ENCODE measurements at places on chromosomes 1 and 21.

- no peak for DNase-seq
Observed at GRCh38 chr1:228272831-228273571, 65.2 kb downstream of the OBSCN start.

GRCh38 chr21:36854391-36854790 lies 112.1 kb downstream of the HLCS start:
- DNase-seq: peak; percentile 61

GRCh38 chr21:45535341-45536081 lies 6.7 kb downstream of the SLC19A1 start:
- DNase-seq: no peak

- no peak for DNase-seq
Observed at GRCh38 chr1:111639602-111640198, 20.1 kb downstream of the RAP1A start.

GRCh38 chr1:199010492-199010891 lies 371.7 kb downstream of the PTPRC start:
- no peak for DNase-seq

- DNase-seq: no peak
Observed at GRCh38 chr1:183837062-183837461, 32.1 kb downstream of the RGL1 start.

DNA sequence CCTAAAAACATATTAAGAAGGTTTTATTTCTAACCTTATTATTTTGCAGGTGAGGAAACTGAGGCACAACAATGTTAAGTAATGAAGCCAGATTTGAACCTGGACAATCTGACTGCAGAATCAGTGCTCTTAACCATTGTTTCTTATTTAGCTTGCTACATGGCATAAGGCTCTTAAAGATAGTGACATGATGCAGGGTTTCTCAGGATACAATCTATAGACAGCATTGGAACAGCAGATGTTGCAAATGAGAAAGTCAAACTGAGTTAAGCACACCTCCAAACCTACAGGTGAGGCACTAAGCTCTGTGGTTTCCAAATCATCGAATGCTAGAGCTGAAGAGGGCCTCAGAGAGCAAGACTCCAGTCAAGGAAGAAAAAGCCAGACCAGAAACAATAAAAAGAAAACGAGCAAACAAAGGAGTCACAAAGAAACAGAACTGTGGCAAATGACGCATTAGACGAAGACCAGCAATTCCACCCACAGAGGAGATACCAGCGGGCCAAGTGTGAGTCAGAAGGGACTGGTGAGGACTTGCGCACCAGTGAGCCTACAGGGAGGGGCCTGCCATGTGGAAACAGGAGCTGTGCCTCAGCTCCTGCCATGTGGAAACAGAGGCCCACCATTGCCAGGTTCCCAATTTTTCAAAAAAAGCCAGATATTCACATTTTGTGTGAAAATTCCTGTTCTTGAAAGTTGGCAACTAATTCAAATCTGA lies 14.4 kb downstream of the CD58 start:
- peak; percentile 88 for DNase-seq

DNA sequence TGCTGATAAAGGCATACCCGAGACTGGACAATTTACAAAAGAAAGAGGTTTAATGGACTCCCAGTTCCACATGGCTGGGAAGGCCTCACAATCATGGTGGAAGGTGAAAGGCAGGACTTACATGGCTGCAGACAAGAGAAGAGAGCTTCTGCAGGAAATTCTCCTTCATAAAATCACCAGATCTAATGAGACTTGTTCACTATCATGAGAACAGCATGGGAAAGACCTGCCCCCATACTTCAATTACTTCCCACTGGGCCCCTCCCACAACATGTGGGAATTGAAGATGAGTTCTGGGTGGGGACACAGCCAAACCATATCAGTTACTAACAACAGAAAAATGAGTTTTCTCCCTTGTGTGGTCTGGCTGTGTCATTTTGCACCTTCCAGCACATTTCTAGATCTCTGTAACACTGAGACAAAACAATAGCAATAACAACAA lies 741.4 kb downstream of the KCNT2 start:
- no peak for DNase-seq

DNA sequence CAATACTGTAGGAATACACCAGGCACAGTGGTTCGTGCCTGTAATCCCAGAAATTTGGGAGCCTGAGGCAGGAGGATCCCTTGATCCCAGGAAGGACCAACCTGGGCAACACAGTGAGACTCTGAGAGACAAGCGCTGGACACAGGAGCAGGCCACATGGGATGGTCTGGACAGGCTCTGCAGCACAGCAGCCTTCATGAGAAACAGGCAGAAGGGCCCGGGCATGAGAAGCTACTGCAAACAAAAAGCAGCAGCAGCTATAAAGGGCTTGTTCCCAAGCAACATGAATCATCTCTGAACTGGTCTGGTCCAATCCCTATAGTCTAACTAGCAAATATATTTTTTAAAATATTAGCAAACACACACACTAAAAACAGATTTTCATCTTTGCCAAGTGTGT lies 35.5 kb upstream of the SLAMF9 start:
- no peak for DNase-seq

DNA sequence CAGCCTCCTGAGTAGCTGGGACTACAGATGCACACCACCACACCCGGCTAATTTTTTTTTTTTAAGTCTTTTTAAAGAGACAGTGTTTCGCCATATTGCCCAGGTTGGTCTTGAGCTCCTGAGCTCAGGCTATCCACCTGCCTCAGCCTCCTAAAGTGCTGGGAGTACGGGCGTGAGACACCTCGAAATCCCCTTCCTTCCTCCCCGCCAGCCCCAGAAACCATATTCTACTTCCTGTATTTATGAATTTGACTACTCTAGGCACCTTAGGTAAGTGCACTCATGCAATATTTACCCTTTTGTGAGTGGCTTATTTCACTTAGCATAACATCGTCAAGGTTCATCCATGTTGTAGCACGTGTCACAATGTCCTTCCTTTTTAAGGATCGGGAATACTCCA lies 6.9 kb upstream of the LRP8 start:
- no peak for DNase-seq

GRCh38 chr1:201795066-201795465 lies 33.9 kb upstream of the IPO9 start:
- peak; percentile 34 for DNase-seq

DNA sequence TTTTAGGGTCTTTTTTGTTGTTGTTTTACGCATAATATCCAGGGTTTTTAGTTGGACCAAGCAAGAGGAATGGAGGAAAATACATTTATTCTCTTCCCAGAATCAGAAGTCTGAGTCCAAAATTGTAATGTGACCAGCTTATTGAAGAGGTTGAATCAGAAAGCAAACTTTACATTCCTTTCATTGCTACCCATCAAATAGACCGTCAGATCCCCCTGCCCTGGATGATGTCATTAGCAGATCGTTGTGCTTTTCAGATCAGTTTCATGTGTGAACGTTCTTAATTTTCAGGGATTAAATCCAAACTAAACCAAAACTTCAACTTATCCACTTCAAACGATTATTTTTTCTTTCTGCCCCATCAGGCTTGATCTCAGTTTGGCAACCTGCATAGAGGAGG lies 85.7 kb upstream of the NGF start:
- peak; percentile 66 for DNase-seq

DNA sequence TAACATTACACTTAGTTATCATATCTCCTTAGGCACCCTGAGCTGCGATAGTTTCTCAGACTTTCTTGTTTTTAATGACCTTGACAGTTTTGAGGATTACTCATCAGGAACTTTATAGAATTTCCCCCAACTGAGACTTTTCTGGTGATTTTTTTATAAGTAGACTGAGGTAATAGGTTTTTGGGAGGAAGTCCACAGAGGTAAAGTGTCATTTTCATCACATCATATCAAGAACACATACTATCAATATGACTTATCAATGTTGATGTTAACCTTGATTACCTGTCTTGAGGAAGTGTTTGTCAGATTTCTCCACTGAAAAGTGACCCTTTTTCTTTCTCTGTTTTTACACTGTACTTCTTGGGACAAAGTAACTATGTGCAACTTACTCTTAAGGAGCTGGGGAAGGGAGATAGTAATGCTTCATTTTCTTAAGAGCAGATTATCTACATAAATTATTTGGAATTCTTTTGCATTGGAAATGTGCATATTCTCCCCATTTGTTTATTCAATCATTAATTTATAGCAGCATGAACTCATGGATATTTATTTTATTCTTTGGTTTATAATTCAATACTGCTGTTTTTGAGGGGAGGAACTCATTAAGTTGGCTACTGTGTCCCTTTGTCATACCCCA lies 72.8 kb upstream of the HSD17B7 start:
- no peak for DNase-seq

GRCh38 chr1:225881081-225881958 lies 860 bp downstream of the TMEM63A start:
- DNase-seq: peak; percentile 76
